ENCODE measurements at places on chromosomes 7 and 10.

GRCh38 chr7:70579397-70580097 lies 552.4 kb upstream of the GALNT17 start:
- no peak for DNase-seq

- peak; percentile 84 for DNase-seq
Measured at GRCh38 chr10:102003541-102003940, 52.4 kb downstream of the ARMH3 start.

GRCh38 chr10:16681521-16681920 lies 135.7 kb downstream of the RSU1 start:
- DNase-seq: no peak

DNA sequence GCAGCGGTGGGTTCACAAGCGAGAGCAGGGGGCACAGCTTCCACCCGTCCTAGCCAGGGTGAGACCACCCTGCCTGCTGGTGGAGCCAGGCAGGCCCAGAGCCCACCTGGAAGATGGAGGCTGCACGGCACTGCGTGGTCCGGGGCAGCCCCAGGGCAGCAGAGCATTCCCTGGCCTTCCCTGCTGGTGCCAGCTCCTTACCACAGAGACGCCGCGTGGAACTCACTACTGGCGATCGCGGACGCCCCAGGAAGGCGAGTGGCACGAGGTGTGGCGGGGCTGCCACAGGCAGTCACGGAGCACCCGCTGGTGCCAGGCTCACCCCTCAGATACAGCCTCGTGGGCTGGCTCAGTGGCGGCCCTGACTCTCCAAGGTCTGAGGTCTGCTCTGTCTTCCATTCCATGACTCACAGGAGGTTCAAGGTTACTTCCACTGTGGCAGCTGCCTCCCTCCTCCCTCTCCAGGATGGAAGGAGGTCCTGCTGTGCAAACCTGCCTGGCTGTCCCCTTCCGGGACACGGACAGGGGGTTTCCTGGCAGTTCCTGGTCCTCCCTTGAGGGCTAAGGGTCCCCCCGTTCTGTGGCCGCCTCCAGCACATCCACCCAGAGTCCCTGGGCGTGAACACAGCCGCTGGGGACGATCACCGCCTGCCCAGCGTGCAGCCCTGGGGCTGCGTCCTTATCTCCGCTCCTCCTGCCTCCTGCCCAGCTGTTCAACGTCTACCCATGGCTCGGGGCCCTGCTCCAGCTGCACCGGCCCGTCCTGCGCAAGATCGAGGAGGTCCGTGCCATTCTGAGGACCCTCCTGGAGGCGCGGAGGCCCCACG lies 3.1 kb downstream of the CYP2W1 start:
- DNase-seq: peak; percentile 59

GRCh38 chr7:158129037-158130022 lies 458.3 kb downstream of the PTPRN2 start:
- no peak for DNase-seq

GRCh38 chr7:84913731-84914130 lies 273.1 kb downstream of the SEMA3D start:
- DNase-seq: peak; percentile 58

GRCh38 chr10:112793202-112793921 lies 156.7 kb upstream of the TCF7L2 start:
- peak; percentile 48 for DNase-seq

- DNase-seq: no peak
Measured at GRCh38 chr7:153152801-153153422, 393.4 kb downstream of the ACTR3B start.

DNA sequence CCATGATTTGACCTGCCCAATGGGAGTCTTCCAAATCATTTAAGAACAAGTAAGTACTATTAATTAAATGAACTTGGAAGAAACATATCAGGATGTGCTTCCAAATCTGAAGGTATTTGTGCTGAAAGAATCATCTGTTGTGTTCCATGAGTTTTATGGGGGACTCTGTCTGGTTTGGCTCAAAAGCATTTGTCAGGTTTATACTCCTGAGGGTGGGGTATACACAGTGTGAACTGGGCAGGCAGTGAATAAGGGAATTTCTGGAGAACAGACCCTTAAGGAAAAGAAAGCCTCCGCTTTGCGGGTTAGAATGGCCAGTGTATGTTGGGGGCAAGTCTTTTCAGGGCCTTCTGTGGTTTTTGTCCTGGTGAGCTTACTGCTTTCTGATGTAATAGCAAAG lies 29.9 kb downstream of the TCF7L2 start:
- DNase-seq: no peak

DNA sequence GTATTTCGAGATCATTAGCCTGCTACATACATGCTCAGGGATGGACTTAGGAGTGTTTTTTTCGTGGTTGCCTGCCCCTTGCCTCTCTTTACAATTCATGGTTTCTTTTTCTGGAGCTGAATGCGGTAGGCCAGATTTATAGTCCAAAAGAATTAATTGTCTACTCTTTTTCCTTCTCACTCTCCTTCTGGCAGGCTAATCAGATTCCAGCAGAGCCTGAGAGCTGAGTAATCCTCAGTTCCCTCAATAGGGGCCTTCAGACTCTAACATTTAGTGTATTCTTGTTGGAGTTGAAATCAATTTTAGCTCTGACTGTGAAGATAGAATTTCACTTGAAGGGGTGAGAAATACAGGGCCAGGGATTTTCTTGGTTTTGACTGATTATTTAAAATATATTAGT lies 16.4 kb downstream of the SORCS3 start:
- no peak for DNase-seq

DNA sequence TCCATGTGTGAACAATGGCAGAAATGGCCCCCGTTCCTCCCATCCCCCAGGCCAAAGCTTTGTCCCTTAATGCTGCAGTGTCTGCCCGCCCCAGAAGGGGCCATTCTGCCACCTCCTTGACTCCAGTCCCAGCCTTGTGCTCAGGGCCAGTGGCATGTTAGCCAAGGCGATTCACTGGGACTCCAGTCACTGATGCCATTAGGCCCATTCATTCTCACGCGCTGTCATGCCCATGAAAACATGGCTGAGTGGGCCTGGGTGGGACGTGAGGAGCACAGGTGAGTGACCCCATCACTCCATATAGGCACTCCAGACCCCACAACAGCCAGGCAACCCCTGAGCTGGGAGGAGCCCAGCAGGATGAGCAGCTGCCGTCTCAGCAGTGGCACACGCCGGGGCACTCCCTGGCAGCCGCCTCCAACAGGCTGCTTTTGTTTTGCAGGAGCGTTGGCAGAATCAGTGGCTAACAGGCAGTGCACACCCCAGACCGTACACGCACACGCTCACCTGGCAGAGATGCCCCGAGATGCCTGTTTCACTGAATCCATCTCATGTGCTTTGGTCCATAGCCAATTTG lies 79.5 kb downstream of the TCERG1L start:
- DNase-seq: no peak

- DNase-seq: no peak
Measured at GRCh38 chr10:123761038-123761428, 94.9 kb downstream of the GPR26 start.

DNA sequence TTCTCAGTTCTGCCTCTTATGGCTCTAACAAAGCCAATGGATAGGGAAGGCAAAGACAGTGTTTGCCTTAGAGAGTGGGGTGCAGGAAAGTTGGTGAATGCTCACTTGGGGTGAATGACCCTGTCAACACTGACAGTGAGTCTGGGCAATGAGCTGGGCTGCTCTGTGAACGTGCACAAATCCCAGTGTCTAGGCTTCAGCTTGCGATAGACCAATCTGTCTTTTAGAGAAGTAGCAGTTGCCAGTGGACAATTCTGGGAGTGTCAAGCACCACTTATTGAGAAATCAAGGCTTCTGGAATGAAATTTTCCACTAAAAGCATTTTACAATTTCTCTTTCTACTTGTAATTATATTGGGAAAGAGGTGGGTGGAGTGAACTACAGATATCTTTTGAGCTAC lies 141.4 kb downstream of the HERPUD2 start:
- DNase-seq: no peak

GRCh38 chr7:6165521-6166320 lies 106.7 kb downstream of the CYTH3 start:
- DNase-seq: no peak

GRCh38 chr10:48765039-48765438 lies 80.4 kb downstream of the WDFY4 start:
- DNase-seq: no peak

GRCh38 chr10:22711373-22711772 lies 3.0 kb downstream of the PIP4K2A start:
- DNase-seq: no peak

GRCh38 chr10:78304091-78305045 lies 270.7 kb downstream of the RPS24 start:
- no peak for DNase-seq

DNA sequence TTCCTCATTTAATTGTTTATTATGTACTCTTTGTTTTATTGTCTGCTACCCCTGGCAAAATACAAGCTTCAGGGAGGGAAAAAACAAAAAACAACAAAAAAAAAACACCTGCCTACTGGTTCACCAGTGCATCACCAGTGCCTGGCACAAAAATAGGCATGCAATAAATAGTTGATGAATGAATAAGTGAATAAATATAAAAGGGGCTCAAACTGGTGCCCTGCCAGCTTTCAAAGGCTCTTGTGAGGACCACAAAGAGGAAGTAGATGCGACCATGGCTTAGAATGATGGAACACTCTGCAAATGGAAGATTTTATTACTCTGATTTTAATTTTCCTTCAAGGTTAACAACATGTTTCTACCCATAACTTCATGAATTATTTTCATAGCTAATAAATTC lies 213.0 kb upstream of the INHBA start:
- peak; percentile 40 for DNase-seq

DNA sequence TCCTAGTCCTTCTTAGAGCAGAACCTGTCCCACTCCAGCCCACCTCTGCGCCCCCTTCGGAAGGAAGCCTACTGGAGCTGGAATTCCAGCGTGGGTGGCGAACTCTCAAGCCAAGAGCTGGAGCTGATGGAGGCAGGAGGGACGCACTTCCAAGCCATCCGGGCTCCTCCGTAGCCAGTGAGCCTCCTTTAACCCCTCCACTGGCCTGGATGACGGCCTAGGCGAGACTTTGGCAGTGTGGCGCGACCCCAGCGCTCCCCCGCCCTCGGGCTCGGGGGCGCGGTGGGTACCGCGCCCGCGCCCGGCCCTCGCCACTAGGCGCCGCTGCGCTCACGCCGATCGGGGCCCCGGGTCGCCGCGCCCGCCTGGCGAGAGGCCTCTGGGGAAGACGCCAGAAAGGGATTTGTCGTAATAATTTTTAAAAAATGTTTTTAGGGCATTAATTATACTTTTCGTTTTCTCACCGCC lies 5.1 kb upstream of the EMX2 start:
- no peak for DNase-seq

GRCh38 chr10:25509151-25509550 lies 334.4 kb downstream of the GPR158 start:
- no peak for DNase-seq

DNA sequence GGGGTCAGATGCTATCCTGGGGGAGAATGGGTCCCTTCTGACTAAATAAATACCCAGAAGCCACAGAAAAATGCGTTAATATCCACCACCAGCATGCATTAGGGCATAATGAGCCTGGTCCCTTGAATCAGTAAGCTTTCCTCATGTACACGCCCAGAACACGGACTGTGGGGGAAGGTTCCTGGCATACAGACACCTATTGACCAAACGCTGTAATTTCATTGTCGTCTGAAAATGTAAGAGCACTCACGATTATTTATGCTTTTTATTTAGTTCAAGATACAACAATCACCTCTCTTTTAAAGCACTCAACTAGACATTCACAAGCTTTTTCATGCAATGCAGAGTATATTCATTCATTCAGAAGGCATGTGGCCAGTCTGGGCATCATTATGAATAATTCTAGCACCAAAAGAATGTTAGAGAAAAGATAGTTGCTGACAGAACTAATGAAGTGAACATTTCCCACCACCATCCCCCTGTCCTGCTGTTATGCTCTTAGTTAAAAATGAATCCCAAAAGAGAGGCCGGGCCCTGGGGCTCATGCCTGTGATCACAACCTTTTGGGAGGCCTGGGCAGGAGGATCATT lies 101.0 kb downstream of the SVIL start:
- no peak for DNase-seq

DNA sequence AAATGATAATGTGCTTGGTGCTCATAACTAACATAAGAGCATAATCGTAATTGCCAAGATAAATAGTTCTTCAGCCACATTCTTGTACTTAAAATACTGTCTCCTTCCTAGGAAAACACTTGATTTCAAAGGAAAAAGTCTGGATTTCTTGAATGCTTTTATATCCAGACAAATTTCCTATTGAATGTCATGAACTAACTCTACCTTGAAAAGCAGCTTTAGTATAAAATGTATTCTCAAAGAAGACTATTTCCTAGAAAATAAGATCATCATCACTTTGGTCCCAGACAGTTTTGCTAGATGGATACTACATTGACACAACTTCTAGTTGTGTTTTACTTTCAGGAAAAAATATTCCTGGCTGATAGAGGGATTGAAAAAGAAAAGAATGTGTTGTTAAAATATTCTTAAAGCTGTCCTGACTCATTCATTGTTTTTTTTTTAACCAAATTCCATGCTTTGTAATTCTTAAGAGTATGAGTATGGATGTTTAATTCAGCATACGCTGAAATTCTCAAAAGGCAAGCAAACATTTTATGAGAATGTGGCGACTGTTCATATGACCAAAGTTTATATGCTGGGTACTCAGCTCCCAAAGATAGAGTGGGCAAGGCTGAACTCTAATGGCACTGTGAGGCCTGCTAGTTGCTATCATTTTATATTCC lies 106.1 kb downstream of the PPP1R3A start:
- DNase-seq: no peak

DNA sequence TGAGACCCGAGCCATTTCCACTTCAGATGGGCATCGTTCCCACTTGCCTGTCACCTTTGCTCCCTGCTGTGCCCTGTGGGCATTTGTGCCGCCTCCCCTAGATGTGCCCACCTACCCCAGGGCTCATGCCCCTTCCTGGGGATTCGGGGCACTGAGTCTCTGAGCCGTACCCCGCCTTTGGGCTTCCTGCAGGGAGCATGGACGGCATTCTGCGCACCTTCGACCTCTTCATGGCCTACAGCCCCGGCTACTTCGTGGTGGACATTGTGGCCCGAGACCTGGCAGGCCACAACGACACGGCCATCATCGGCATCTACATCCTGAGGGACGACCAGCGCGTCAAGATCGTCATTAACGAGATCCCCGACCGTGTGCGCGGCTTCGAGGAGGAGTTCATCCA lies 36.3 kb upstream of the VSIR start:
- DNase-seq: no peak

DNA sequence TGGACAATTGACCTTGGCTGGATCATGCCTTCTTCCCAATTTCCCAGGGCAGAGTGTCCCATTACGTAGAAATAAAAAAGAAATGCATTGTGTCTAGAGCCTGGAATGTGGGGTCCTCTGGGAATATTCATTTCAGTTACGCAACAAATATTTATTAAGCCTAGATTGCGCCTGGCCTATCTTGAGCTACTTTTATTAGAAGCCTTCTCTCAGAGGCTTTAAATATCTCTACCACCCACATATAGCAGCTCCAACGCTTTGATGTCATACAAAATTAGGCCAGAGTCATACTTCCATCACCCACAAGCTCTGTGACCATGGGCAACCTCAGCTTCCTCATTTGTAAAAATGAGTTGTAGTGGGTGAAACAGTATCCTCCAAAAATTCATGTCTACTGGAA lies 24.9 kb upstream of the CARD11 start:
- DNase-seq: peak; percentile 21

DNA sequence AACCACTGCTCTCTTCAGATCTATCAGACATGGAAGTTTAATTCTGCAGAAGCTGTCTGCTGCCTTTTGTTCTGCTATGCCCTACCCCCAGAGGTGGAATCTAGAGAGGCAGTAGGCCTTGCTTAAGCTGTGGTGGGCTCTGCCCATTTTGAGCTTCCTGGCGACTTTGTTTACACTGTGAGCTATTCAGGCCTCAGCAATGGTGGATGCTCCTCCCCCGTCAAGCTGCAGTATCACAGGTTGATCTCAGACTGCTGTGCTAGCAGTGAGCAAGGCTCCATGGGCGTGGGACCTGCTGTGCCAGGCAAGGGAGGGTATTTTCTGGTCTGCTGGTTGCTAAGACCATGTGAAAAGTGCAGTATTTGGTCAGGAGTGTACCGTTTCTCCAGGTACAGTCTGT lies 45.1 kb upstream of the CDK14 start:
- no peak for DNase-seq
